ENCODE measurements at places on chromosomes 7 and 10. TPM values are rescaled to one million over a fixed set of nuclear protein-coding genes. Genes with fewer than 3 reads are reported as not detected.

DNA sequence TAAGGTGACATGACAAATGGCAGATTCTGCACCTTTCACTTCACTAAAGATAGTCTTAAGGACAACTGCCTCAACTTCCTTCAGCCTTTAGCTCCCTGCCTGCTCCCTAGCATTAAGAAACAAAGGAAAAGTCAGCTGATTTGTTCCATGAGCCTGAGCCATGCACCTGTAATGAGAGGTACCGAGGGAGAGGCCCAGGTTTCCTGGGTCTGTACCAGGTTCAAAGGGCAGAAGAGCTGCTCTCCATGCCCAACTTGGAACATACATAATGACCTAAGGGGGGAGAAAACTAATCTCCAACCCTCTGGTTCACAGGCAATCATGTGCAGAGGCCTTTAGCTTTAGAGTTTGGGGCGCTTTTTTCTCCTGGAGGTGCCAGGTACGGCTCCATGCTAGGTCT is 111.2 kb downstream of the JAZF1 start:
- DNase-seq, result no peak

- no peak for DNase-seq
These were observed 16.7 kb downstream of the TMEM120A start for GRCh38 chr7:75977743-75978142.

- DNase-seq, result no peak
These were observed at the start of gene NODAL for GRCh38 chr10:70441161-70441894. Gene NODAL (minus strand): TSS chr10:70441681. CDS start chr10:70441667, 14 bp downstream.

Gene CYP3A5
- not detected for polyA plus RNA-seq

- DNase-seq, result peak; percentile 54
These were observed 237.5 kb upstream of the KLF6 start for GRCh38 chr10:4022473-4022872.

DNA sequence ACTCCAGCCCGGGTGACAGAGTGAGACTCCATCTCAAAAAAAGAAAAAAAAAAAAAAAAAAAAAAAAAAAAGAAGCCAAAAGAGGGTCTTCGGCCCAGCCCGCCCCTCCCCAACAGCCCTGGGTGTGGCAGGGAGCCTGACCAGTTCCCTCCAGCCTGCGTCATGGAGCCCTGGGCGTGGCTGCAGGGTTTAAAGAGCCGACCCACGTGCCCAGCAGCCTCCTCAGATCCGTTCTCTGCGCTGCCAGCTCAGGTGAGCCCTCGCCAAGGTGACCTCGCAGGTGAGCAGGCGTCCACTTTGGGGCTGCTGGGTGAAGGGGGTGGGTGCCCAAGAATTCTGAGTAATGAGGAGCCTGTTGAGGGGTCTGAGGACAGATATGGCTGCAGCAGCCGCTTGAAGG is at the start of gene FXYD4:
Gene FXYD4, plus strand, starts transcription at position 219 of the 400 bp plus-strand sequence. CDS start 2,111 bp downstream, outside the sequence.
- DNase-seq, result no peak

Gene NXPH1
- polyA plus RNA-seq, result not detected

DNA sequence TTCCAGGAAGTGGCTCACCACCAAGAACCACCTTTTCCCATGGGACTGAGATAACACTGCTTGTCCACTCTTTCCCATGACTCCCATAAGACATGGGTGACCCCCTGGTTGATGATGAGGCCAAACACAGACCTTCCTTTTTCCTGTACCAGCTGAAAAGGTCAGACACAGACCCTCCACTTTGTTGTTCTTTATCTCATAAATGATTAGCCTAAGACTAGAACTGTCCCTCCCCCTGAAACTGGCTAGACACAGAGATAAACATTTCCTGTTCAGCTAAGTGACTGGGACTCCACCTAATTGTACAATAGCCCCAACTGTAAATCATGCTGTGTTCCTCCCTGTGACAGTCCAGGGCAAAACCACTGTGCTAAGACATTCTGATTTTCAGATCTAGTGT is 8.2 kb upstream of the NRG3 start:
- no peak for DNase-seq

DNA sequence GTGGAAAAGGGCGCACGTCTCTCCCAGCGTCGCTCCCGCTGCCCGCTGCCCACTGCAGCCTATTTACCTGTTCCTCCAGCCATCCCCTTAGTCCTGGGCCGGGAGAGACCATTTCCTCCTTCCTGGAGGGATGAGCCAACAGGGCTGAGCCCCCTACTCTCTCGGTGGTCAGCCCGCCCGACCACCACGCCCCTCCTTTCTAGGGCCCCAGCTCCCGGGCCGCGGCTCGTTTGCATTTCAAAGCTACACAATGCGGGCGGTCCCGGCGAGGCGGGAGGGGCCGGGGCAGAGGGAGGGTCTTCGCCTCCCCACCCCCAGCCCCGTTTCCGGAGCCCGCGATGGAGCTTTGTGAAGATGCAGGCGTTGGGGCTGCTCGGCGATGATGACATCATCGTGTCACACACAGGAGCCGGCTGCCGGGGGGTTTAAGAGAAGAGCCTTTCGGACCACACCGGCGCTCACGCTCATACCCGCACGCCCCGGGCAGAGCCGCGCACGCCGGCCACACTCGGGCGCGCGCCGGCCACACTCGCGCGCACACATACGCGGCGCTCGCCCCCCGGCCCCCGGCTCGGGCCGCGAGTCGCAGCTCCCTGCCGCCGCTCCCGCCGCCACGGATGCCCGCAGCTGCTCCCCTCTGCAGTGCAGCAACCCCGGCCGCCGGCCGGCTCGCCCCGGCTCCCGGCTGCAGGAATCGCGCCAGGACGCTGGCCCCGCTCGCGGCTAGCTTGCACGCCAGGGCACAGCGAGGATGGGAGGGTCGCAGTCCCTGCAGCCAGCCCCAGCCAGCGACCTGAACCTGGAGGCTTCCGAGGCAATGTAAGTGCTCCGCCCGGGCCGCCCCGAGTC is 107.7 kb upstream of the BTBD16 start:
- DNase-seq, result no peak

DNA sequence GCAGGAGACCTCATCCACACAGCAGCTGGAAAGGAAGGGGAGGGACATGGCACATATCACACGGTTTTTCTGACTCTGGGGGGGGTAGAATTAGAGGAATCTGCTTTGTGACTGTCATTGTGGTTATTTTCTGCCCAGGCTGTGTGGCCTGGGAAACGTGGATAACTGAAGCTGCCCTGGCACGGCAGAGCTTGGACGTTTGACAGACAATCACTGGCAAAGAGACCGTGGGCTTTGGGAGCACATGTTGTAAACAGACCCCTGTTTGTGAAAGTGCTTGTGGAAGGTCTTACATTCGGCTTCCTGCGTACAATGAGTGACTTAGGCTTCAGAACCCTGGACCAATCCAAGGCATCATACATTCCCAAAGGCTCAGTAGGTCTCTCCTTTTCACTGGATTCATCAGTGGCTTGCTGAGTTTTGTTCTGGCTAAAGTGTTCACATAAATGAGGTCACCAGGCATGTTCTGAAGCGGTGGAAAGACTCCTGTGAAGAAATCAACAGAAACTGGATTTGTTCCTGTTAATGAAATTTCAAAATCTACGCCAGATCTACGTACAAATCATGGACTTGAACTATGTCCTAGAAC is 188.2 kb downstream of the TEX36 start:
- no peak for DNase-seq

GRCh38 chr7:50397971-50398324 is 52.2 kb downstream of the FIGNL1 start:
- no peak for DNase-seq

Data from BJ (cell line).